ENCODE measurements at places on chromosomes 1 and 21.
A peak's percentile ranks its signal among the peaks of the same experiment; 100 is the strongest.

DNA sequence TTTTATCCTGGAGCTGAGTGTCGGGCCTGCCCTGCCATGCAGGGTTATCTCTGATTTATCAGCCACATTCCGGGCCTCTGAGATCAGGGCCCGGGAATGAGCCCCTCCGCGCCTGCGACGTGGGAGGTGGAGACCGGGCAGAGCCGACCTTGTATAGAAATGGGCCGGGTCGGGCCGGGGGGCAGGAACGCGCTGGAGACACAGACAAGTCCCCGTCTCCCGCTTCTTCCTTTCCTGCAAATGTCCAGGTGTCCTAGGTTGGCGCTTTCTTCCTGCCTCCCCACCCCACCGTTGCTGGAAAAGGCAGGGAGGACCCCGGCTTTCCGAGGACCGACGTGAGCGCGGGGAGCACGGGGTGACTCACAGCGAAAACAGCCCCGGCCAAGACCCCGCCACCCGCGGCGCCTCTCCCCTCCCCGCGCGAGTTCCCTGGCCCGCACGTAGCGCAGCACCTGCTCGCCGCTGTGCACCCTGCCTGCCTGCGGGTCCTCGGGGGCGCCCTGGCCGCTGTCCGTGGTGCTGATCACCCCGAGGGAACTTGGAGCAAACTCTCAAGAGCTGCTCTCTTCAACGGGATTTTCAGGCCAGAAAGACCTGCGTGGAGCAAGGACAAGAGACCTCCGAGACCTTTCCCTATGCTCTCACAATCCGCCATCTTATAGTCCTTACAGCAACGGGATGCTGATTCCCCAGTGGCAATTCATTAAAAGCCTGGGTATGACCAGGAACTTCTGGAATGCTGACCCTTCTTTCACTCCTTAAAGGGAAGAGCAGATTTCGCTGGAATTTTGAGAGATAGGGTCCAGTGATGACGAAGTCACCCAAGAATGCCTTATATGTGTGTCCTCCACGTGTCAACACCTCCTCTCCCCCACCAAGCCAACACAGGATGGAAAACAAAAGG is 475 bp upstream of the NPPB start:
- DNase-seq, result peak; percentile 32

DNA sequence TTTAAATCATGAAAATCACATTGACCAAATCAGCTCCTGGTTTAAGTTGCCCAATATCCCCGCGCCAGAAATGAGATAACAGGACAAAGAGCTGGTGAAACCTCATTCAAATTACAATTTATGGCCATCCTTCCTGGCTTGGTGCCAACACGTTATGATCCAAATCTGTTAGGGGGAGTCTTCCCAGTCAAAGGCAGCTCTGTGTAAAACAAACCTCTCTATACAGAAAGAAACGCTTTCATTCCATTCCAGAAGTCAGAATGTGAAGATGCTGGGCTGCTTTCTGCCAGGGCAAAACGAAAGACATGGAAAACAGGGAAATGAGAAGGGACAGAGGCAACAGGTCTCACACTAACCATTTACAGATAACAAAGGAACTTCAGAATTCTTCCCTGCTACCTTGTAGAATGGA is 53.5 kb upstream of the TIAM1 start:
- no peak for DNase-seq

- DNase-seq, result no peak
These were observed 35.9 kb upstream of the CTTNBP2NL start for GRCh38 chr1:112359961-112360767.

DNA sequence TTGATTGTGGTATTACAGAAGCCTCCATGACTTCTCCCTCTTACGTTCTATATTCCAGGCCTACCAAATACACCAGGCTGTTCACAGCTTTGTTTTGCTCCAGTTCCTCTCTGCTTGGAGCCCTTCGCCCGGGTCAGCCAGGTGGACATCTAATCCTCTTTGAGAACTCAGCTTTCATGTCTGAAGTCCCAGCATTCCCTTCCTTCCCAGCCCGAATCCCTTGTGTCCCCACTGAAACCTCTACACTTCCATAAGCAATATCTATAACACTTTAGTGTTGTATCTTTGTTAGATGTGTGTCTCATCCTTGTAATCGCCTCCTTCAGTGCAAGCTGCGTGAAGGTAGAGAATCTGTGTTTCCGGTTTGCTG is 1.9 kb downstream of the RNF11 start:
- DNase-seq, result no peak

DNA sequence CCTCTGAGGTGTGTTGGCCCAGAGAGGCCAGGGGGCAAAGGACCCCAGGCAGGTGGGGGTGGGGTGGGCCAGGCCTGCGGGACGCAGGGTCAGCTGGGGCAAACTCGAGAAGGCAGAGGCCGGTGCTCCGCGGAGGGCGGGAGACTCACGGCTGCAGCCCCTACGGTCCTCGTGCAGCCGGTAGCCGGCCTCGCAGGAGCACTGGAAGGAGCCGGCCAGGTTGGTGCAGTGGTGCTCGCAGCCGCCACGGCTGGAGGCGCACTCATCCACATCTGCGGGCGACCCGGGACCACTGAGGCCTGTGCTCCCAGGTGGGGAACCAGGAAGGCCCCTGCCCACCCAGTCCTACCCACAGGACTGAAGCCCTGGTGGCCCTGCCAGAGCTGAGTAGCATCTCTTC is 55.3 kb downstream of the ARHGEF16 start:
- no peak for DNase-seq

- DNase-seq, result no peak
These were observed 342.1 kb upstream of the NR5A2 start for GRCh38 chr1:199685369-199685768.
